ENCODE measurements at places on chromosomes 16 and 17.

DNA sequence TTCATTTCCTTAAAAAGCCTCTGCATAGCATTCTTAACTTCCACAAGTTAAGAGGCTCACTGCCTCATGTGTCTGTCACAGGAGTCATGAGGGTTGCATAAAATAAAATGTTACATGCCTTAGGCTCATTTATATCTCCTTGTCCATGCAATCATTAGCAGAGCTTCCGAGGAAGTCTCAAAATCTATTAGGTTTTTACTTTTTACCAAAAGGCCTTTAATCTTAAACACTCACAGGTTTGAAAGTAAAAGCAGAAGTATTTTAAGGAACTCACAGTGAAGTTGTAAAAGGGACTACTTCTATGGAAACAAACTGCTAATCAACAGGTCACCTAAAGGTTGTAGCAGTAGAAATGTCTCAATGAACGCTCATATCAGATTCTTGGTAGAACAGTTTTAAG, 5.2 kb upstream of the ATP6V0A1 start:
- DNase-seq: no peak

GRCh38 chr16:57016301-57016700, 26.9 kb downstream of the NLRC5 start:
- DNase-seq: no peak

GRCh38 chr17:61349350-61349749, 50.3 kb upstream of the TBX2 start:
- DNase-seq: no peak

- no peak for DNase-seq
Measured at GRCh38 chr16:85077039-85077438, 35.2 kb downstream of the CIBAR2 start.

DNA sequence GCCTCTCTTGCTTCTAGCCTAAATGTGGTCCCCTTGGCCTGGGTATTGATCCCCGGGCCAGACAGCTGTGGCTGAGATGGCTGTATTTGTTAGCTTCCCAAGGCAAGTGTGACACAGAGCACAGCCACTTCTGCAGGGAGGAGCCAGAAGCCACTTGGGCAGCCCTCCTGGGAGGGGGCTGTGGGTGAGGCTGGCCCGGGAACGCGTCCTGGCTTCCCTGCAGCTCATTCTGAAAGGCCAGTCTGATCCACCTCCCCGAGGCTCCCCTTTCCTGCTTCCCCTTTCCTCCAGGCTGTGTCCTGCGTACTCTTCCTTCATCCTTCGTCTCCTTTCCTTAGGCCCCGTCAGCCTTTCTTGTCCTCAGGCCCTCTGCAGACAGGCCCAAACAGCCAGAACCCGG, 8.0 kb downstream of the SERPINF2 start:
- DNase-seq: no peak

DNA sequence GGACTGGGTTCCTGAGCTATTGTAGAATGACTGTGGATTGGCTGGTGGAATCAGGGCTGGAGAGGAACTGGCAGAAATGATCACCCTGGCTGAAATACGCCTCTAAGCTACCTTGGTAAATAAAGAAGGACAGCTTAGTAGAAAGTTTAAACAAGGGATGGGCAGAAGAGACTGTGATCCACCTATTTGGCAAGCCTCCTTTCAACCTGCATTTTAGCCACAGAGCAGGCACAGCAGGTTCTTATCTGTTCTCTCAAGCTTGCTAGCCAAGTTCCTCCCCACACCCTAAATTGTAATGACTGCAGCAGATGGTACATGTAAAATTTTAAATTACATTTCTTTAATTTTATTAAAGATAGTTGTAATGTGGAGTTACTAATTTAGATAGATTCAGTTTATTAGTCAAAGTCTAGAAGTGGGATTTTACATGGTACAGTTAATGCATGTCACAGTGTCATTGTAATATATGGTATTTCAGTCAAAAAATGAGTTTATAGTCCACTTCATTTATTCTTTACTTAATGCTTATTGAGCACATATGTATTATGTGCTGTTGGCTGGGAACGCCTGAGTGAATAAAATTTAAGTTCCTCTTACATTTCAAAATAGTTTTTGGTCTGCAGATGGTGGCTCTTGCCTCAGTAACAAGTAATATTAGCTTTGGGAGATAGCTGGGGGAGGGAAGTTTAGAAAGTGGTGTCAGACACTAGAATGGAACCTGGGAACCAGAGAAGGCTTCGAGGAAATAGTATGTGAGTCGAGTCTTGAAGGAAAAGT, 11.2 kb downstream of the EPN2 start:
- no peak for DNase-seq

- DNase-seq: no peak
Measured at GRCh38 chr17:57523926-57524632, 221.0 kb downstream of the CCDC182 start.

DNA sequence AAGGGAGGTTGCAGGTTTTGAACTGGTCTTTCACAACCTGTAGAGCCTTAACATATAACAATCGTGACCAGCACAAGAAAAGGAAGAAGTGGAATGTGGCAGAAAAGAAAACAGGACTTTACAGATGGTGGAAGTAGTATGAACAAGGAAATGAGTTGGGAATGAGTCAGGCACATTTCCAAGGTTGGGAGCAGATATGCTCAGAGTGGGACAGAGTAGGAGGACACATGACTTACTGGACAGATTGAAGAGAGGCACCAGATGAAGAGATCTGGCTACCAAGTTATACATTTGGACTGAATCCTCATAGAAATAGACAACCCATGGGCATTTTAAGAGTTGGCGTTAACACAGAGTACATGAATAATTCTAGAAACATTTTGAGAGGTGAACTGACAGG, 95.3 kb downstream of the ZNF18 start:
- DNase-seq: no peak

GRCh38 chr17:35566968-35567367, 6.3 kb upstream of the SLFN14 start:
- no peak for DNase-seq

DNA sequence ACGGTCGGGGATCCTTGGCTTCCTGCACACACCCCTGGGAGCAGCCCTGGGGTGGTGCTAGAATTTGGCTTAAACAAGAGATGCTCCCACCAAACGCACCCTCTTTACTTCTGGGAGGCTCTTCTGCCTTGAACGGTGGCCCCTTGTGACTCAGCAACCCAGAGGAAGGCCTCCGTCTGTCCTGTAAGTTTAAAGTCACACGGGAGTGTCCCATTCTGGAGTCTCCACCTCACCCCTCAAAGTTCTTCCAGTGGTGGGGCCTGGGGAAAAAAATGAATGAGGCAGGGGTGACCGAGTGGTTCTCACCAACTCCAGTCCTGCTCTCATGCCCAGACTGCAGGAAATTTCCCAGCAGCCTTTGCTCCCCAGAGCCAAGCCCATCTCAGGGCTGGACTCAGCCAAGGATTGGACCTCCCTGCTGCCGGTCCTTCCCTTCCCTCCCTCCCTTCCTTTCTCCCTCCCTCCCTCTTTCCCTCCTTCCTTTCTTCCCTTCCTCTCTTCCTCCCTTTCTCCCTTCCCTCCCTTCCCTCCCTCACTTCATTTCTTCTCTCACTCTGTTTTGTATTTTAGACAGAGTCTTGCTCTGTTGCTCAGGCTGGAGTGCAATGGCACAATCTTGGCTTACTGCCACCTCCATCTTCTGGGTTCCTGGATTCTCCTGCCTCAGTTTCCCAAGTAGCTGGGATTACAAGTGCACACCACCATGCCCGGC, 11.4 kb downstream of the ITGAD start:
- DNase-seq: no peak

- no peak for DNase-seq
Measured at GRCh38 chr17:21372256-21372954, 3.8 kb upstream of the KCNJ12 start.

DNA sequence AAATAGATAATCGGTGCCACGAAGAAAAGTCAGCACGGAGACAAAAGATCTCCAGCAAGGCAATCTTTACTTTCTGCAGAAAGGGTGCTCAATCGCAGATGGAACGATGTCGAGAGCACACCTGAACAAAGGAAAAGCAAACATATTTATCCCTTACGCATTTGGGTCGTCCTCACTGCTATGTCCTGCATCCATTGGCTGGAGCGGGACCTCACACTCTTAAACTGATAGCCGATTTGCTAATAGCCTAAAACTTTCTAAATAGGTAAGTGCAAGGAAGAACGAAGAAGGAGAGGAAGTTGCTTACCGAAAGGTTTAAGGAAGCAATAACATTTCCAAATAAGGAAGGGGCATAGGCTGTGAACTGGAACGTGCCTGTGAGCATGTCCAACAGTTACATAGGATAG, 1.2 kb upstream of the AKAP10 start:
- no peak for DNase-seq

GRCh38 chr17:57284583-57284982, 28.3 kb downstream of the MSI2 start:
- DNase-seq: no peak

DNA sequence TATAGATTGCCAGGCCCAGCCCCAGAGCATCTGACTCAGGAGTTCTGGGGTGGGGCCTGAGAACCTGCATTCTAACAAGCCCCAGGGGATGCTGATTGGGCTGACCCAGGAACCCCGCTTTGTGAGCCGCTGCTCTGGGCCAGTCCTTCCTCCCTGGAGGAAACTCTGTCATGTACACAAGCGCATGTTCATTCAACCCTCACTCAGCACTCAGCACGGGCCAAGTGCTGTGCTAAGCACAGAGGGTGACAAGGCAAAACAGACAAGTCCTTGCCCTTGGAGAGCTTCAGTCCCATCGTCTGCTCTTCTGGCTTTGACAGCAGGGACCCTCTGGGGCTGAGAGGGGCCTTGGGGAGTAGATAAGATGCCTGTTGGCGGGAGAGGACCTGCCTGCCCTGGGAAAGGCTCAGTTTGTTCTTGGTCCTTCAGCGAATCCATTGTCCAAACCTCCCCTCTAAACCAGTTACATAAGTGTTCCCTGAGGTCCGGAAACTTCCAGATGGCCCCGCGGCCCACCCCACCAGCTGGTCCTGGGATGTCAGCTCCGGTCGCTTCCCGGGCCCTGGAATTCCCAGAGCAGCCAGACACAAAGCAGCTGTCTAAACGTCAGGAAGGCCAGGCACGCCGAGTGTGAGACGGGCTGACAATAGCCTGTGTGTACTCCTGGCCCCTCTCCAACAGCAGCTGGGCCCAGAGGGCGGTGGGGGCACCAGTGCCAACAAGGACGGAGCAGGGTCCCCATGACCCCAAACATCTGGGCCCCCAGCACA, 88.8 kb downstream of the ZDHHC7 start:
- DNase-seq: no peak
